ENCODE measurements at places on chromosomes 7 and 10. TPM values are rescaled to one million over a fixed set of nuclear protein-coding genes. Genes with fewer than 3 reads are reported as not detected.
A peak's percentile ranks its signal among the peaks of the same experiment; 100 is the strongest.

The LBX1 gene
- not detected for total RNA-seq

The TFR2 gene
- 9.9 TPM for total RNA-seq

- peak; percentile 33 for DNase-seq
Measured at GRCh38 chr10:88670497-88670896, 6.3 kb downstream of the LIPF start.

DNA sequence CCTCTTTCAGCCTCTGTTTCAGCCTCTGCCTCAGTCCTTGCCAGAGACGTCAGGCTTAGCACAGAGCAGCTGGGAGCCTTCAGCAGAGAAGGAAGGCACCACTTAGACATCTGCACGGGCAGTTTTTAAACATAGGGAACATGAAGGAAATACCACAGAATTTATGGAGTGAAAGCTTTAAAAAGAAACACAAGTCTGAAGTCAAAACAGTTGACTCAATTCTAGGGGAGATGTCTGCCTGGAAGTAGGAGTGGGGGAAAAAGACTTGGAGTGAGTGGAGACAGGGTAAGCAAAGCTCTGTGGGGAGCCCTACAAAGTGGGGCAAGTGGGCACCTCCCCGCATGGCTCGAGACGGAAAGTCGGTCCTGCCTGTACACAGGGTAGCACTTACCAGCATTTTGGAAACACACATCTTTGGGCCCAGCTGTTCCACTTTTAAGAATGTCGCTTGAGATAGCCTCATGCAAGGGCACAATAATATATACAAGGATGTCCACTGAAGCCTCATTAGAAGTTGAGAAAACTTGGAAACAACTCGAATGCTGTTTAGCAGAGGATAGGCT lies 5.0 kb upstream of the TBXAS1 start:
- no peak for DNase-seq

DNA sequence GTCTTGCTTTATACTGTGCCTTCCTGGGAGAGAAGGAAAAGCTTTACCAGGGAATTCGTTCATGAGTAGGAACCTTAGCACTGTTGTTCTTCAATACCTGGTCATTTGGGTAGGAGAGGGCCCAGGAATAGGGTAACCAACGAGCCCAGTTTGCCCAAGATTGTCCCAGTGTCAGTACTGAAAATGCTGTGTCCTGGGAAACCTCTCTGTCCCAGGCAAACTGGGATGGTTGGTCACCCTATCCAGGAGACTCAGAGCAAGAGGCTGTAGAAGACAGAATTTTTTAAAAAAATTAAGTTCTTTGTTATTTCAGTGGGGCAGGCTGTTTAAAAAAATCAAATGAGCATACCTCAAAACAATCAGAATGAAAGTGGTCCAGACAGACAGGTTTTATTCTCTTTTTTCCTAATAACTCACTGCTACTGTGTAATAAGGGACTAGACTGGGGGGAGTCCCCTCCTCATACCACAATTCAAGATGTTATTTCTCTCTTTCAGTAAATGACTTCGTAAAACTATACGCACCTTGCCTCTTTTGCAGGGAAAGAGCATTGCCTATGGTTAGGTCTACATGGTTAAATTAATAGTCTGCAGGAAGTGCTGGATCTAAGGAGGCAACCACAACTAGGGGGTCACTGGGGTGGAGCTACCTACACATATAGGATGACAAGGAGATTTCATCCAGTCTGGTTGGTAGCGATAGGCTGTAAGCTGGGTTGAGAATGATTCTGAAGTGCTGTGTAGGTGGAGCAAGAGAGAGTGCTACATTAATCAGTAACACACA lies 41.1 kb upstream of the FAM133B start:
- peak; percentile 72 for DNase-seq

DNA sequence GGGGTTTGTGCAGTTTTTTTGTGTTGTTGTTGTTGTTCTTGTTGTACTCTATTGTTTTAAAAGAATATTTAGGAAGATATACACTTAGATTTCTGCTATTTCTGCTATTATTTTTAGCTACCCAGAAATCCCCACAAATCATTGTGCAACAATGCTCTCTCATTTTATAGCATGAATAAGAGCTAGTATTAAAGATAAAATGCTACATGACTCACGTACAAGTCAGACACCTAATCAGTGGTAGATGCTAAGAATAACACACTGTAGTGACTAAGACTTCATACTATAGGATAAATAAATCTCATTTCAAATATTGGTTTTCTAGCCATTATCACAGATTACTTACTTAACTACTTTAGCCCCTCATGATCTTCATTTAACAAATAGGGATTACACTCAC lies 920.5 kb downstream of the KCNMA1 start:
- DNase-seq = no peak

DNA sequence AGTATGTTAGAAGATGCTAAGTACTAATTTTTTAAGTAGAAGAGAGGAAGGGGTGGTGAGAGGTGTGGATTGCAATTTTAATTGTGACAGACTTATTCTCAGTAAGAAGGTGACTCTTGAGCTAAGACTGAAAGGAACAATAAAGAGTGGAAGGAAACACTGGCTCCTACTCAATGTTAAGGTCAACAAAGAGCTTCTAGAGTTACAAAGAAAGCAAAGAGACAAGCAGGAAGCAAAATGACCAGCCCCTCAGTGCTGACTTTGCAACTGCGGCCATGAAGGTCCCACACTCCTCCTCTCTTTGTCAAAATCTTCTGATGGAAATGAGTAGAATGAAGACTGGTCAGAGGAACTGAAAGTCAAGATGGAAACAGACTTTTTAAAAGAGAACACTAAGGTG lies 79.9 kb upstream of the FOXI2 start:
- no peak for DNase-seq

DNA sequence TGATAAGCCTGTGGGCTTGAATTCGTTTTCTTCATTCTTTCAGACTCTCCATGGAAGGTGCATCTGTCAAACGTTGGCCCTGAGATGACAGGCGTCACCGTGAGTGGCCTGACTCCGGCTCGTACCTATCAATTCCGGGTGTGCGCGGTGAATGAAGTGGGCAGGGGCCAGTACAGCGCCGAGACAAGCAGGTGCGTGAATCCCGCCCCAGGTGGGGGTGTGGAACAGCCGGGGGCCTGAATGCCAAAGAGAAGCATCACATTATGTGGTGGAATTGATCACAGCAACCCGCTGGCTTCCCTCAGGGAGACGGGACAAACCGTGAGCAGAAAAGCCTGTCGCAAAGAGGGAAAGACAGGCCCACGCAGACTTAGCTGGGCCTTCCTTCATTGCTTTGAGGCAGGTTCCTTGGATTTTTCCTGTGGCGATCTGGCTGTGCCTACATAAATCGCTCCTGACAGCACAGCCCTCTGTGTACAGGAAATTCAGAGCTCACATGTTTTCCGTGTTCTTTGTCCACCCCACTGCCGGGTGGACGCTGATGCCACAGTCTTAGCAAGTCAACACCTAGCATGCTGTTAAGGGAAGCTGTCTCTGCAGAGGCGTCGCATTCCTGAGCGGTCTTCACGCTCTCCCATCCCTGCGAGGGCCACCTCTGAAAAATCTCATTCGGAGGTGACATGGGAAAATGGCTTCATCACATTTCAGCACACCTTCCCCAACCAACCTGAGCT lies 671.0 kb upstream of the FOXK1 start:
- DNase-seq = no peak

Data from activated CD4-positive, alpha-beta memory T cell treated with anti-CD3 and anti-CD28 coated beads for 36 hours (primary cell).